ELR (cell line): ENCODE measurements at places on chromosomes 1 and 21.
A peak's percentile ranks its signal among the peaks of the same experiment; 100 is the strongest.

- DNase-seq, result no peak
These were observed 3.9 kb downstream of the MAGI3 start for GRCh38 chr1:113394043-113394862.

- DNase-seq, result no peak
These were observed 40.5 kb upstream of the ZNF326 start for GRCh38 chr1:89954401-89954800.

- DNase-seq, result peak; percentile 68
These were observed 5.2 kb upstream of the HLX start for GRCh38 chr1:220873868-220874655.

DNA sequence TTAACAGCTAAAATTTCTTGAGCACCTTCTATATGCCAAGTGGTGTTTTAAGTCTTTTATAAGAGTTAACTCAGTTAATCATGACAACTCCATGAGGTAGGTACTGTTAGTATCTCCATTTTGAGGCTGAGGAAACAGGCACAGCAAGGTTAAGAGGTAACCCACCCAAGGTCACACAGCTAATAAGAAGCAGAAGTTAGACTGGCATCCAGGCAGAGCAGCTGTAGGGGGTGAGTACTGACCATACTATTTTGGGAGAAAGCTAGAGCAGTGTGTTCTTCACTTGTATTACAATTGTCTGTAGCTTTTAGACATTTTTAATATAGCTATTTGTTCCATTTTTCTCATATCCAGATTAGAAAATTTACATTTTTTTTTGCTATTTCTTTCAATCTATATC is 4.8 kb downstream of the ATP6V1G3 start:
- no peak for DNase-seq

- DNase-seq, result no peak
These were observed 1.4 kb upstream of the OLFML3 start for GRCh38 chr1:113977906-113978305.

- peak; percentile 71 for DNase-seq
These were observed 46.6 kb downstream of the VPS26C start for GRCh38 chr21:37220433-37220980.

GRCh38 chr1:117562581-117563491 is 43.0 kb upstream of the TENT5C start:
- no peak for DNase-seq

DNA sequence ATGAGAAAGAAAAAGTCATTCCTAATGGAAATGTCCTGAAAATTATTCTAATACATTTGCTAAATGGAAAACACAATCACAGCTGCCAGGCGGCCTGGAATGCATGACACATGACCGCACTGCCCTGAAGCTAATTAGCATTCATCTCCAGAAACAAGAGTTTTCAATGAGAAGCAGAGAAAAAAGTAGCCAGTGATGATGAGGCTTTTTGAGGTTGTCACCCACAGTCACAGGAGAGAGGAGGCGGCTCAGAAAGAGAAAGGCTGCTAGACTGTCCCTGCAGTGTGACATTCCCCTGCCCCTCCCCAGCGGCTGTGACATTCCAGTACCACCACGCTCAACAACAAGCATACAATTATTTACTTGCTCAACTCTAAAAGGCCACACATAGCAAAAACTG is 122.9 kb upstream of the KRTAP19-8 start:
- peak; percentile 57 for DNase-seq

- DNase-seq, result peak; percentile 29
These were observed at the start of gene SUSD4 for GRCh38 chr1:223363856-223364684. SUSD4 (minus strand) TSS chr1:223364176; CDS start chr1:223363425, 751 bp downstream.

- DNase-seq, result no peak
These were observed 16.2 kb downstream of the FOXO6 start for GRCh38 chr1:41377397-41377796.
